ENCODE measurements at places on chromosomes 7 and 10.

DNA sequence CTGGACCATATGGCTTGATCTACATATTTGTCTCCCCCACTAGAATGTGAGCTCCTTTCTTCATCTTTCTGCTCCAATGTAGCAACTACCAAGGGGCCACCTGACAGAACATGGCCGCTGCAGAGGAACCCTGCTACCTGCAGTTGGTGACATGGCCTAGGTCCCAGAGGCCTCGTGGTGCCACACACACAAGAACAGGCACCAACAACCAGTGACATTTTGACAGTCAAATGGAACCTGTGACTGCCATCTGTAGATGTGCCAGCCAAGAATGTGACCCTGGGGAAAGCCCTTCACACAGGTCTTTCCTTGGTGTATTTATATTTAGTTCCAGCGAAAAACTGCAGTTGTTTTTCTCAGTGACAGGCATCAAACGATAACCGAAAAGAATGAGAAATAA lies 67.9 kb upstream of the ANKRD1 start:
- no peak for DNase-seq

- no peak for DNase-seq
These were observed 130.5 kb upstream of the PFKP start for GRCh38 chr10:2936816-2937215.

GRCh38 chr10:127358337-127358736 lies 161.9 kb upstream of the INSYN2A start:
- DNase-seq, result no peak

GRCh38 chr7:187227-187927 lies 5.0 kb upstream of the FAM20C start:
- DNase-seq, result no peak

DNA sequence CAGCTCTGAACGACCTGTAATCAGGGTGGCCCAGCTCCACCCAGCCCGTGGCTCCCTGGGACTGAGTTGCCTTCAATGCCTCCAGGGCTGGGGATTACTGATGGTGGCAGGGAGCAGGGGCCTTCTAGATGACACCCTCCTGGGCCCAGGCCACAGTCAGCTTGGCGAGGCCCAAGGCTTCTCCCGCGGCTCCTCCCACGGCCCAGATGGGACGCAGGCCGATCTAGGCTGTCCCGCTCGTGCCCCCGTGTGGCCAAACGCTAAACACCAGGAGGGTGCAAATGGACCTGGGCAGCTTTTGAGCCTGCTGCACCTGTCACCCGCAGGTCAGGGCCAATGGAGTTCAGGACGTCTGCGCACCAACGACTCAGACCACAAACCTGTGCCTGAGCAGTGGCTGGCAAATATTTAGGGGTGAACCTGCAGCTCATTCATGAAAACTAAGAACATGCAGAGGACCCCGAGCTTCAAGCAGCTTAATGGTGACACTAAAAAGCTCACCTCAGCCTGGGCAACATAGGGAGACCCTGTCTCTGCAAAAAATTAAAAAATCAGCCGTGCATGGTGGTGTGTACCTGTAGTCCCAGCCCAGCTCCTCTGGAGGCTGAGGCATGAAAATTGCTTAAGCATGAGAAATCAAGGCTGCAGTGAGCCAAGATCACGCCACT lies 43.2 kb downstream of the ASB13 start:
- peak; percentile 90 for DNase-seq

- no peak for DNase-seq
These were observed at the start of gene PRLHR for GRCh38 chr10:118595598-118596425. PRLHR (minus strand) TSS chr10:118595648; CDS start chr10:118595244, 404 bp downstream.

DNA sequence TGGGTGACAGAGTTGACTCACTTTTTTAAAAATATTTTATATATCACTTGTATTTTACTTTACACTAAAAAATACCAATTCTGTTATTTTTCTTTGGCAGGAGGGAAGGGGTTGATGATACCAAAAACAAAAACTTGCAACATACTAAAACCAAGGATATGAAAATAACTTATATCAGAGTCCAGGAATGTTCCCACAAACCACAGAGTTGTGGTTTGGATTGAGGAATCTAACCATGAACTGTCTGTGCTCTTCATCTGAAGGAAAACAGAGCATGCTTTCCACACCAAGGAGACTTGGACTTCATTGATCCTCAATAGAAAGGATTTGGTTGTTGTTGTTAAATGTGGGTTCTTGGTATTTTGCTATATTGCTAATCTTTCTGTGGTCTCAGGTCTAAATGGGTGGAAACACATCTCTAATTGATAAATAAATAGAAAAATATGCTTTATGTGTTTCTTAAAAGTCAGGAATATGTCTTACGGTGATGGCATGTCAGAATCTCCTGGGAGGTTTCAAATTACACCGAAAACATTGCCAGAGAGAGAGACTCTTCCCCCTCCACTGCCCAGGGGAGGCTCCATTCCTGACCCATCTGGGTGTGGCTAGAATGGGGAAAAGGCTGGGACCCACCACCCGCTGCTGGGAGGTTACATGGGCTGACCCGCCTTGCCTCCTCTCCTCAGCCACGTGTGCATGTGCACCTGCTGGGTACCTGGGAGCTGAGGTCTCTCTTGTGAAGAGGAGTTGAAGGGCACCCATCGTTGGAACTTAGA lies 46.9 kb upstream of the STK17A start:
- no peak for DNase-seq

DNA sequence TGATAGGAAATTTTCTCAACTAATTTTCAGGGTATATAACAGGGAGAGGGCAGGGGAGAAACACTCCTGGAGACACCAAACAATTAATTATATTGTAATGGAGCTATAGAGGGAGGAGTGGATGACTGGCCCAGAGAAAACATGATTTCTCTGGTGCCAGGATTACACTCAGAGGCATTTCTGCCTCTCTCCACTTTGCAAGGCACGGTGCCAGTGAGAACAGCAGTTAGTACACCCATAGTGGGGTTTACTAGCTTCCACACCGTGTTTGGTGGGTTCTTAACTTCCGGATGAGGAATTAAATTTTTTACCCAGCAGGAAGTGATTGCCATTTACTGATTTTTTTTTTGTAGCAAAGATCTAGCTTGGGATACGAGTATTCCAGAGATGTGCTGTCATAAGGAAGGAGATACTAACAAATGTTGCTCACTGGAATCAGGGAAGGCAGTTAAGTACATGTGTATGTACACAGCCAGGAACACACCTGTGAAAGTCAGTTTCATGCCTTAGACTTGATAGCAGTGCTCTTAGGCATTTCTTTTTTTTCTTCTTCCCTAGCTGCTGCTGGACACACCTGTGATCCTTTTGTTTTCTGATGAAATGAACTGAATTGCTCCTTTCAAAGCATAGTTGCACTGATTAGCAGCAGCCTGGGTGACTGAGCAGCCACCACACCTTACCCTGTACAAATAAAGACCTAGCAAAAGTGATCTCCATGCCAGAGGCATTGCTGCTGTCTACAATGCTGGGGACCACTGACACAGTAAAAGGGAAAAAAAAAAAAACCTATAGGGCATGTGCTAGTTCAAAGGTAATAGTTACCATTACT lies 58.1 kb downstream of the POLL start:
- no peak for DNase-seq

- no peak for DNase-seq
These were observed 132.4 kb downstream of the TSPAN12 start for GRCh38 chr7:120725376-120726039.

GRCh38 chr10:112307358-112308124 lies 24.3 kb downstream of the TECTB start:
- peak; percentile 7 for DNase-seq

DNA sequence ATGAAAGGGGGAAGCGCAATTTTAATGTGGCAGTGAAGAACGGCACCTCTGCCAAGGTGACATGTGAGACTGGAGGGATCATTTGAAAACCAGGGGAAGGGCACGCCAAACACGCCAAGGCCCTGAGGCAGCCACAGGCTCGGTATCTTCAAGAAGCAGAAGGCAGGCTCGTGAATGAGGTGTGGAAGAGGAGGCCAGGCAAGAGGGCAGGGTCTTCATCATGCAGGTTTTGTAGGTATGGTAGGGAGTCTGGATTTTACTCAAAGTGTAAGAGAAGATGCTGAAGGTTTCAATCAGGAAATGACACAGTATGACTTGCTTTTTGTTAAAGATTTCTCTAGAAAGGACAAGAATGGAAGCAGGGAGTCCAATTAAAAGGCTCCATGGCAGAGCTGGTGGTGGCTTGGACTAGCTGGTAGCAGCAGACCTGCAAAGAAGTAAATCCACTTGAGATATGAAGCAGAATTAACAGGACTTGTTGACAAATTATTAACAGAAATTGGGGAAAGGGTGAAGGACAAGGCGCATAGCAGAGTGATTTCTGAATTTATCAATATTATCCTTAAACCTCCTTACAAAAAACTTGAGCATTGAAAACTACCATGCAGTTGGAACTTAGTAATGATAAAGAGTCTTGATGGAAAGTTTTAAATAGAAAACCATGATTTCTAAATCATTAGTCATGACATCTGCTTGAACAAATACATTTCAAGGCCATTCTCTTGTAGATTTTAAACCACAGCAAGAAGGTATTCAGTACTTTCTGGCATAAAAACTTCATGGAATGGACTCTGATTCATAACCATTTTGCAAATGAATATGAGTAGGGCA lies 70.4 kb downstream of the COA1 start:
- DNase-seq, result no peak

GRCh38 chr7:148253629-148254028 lies 336.9 kb upstream of the C7orf33 start:
- DNase-seq, result no peak

DNA sequence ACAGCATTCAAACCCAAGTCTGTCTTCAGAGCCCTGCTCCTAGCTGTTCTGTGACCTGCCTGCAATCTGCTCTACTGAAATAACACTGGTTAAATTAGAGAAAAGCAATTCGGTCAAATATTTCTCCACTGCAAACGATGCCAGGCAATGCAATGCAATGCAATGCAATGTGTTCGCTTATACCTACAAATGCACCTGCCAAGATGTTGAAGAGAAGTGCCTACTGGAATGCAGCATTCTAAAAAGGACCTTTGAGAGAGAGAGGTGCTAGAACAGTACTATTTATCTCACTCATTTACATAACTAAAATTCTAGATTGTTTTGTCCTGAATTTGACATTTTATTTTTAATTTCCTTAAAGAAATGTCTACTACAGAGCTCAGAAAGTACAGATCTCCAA lies 157.3 kb upstream of the CDK1 start:
- DNase-seq, result no peak

DNA sequence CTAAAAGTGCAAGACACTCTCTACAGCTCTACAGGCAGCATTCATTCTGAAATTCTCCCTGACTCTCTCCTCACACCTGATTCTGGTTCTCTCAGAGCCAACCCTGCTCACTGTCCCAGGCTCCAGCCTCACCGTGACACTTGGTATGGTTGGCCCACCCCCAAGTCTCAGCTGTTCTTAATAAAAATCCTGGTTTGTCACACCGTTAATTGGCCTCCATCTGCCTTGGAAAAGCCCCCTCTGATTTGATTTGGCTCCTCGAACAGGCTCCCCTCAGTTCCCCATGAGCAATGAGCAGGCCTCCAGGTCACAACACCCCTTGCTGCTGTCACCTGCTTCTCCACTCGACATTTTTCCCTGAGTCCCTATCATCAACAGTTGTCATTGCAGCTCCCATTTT lies 507.3 kb upstream of the AUTS2 start:
- no peak for DNase-seq

DNA sequence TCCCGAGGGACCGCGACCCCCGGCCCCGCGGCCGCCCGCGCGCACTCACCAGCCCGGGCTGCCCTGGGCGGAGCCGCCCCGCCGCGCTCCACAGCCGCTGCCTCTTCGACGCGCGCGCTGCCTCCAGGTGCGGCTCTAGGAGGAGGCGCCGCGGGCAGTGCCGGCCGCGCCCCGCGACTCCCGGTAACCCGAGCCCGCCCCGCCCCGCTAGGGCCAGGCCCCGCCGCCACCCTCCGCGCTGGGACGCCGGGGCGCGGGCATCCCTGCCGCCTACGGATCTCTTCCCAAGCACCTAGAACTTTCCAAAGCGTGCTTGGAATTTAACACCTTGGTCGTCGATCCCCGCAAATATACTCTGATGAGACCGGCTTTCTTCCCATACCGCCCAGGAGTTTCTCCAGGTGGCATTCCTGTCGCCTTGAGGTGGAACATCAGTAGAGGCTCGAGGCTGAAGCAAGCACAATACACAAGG lies at the start of gene SLC26A5:
Gene SLC26A5 (minus strand): TSS at position 159 of the 472 bp plus-strand sequence. CDS start 24,693 bp downstream, outside the sequence.
- DNase-seq, result no peak

DNA sequence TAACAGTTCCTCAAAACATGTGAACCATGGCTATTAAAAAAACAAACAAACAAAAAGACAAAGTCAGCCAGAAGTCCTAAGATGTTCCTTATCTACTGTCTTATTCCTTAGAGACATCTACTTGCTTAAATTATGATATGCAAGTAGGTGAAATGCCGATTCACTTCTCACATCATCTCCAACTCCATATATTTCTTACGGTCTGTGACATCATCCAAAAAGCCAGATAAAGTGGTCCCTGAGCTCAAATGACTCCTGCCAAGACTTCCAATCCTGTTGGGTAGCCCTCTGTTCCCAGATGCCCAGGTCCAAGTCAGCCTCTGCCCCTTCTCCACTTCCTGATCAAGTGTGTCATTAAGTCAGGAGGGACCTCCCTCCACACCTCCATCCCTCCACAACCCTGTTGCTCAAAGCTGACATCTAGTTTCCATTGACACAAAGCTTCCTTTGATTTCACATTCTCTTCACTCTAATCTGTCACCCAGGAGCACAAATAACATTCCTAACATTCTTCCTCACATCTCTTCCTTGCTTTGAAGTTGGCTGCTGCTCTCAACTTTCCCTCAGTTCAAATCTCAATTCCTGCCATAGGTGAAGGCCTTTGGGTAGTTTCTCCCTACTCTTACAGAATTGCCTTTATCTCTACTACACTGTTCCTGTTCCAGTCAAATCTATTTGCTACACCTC lies 56.1 kb upstream of the PDLIM1 start:
- DNase-seq, result no peak

GRCh38 chr7:378041-378420 lies 88.1 kb downstream of the FOXL3 start:
- no peak for DNase-seq

All from stimulated activated effector memory CD8-positive, alpha-beta T cell treated with anti-CD3 and anti-CD28 coated beads, Interleukin-12 subunit alpha, Interleukin-12 subunit beta, amount 100 ng/mL, for 72 hours (primary cell).